ENCODE measurements at places on chromosomes 1 and 21.

GRCh38 chr1:162374406-162374805, 2.2 kb downstream of the SPATA46 start:
- no peaks in the 10 kb centered on the region for H3K4me1 ChIP-seq
- no peaks in the 10 kb centered on the region for H3K36me3 ChIP-seq
- no peak overlapping the region for H3K27ac ChIP-seq
- no peak overlapping the region for H3K4me3 ChIP-seq

DNA sequence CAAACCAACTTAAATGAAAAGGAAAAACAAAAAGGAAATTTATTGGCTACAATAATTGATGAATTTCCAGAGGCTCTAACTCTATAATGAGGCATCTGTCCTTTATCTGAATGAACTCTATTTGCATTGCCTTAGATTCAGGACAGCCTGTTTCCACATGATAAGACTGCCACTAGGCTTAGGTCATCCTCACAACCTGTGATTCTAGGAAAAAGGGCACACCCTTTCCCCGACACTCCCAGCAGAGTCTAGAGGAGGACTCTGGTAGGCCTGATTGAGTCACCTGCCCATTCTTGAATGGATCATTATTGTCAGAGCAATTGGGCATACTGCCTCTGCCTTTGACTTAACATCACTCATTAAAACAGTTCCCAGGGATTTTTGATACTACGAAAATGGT, 262.8 kb downstream of the TPR start:
- no peak overlapping the region for H3K27ac ChIP-seq
- no peaks in the 10 kb centered on the region for H3K4me1 ChIP-seq
- no peak overlapping the region for H3K4me3 ChIP-seq

- no peaks in the 10 kb centered on the region for H3K4me1 ChIP-seq
- no peaks in the 10 kb centered on the region for H3K36me3 ChIP-seq
- no peak for DNase-seq
- no peak overlapping the region for H3K4me3 ChIP-seq
Measured at GRCh38 chr21:16241479-16241963, 511.7 kb downstream of the USP25 start.

DNA sequence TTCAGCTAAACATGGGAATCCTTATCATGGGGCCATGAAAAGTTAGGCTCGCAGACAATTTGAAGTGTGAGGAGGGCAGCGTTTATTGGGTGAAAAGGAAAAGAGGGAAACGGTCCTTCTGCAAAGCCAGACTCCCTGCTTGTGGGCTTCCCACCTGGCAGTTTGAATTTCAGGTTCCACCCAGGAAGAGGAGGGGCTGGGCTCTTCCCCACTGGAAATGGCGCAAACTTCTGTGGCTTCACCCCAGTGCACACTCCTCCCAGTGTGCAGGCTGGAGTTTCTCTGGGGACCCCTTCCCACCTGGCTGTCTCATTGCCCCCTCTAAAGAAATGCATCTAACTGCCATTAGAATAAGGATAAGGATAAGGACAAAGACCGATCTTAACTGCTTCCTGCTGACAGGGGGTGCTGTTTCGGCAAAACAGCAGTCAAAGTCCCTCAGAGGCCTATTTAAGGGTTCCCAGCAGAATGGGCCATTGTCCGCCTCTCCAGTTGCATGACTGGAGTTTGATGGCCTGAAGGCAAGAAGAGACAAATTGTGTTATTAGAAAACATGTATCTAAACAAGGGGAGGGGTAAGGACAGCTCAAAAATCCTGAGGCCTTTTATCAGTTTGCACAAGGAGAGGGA, 20.4 kb downstream of the AIM2 start:
- peaks cover 52% of the 10 kb centered on the region for H3K36me3 ChIP-seq
- no peak overlapping the region for H3K27ac ChIP-seq
- H3K27me3 ChIP-seq = no peaks in the 10 kb centered on the region
- DNase-seq = no peak
- no peak overlapping the region for H3K4me3 ChIP-seq

Measured in CD4-positive, CD25-positive, alpha-beta regulatory T cell (primary cell).